Calu3 (cell line): ENCODE measurements at places on chromosomes 12 and 14. TPM values are rescaled to one million over a fixed set of nuclear protein-coding genes. Genes with fewer than 3 reads are reported as not detected.

DNA sequence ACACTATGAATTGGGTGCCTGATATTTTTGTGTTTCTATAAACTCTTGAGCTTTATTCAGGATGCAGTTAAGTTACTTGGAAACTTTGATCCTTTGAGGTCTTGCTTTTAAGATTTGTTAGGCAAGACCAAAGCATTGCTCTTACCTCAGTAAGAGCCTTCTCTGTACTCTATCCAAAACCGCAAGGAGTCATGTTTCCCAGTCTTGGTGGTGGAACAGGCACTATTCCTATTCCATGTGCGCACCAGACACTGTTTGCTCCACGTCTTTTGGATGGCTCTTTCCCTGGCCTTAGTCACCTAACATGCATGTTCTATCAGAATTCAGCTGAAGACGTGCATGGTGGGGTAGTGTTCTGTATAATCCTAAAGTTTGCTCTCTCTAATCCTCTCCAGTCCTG lies 23.5 kb downstream of the CSRP2 start:
- no peak for DNase-seq

GRCh38 chr14:68020999-68021663 lies 201.6 kb downstream of the RAD51B start:
- no peak for DNase-seq

- DNase-seq: no peak
These were observed 66.6 kb downstream of the LLPH start for GRCh38 chr12:66063916-66064315.

GRCh38 chr12:53065975-53066931 lies 12.9 kb downstream of the SPRYD3 start:
- DNase-seq: peak; percentile 75

GRCh38 chr12:53980104-53980801 lies 4.7 kb upstream of the HOXC10 start:
- DNase-seq: no peak

- no peak for DNase-seq
These were observed 161.8 kb downstream of the KIF26A start for GRCh38 chr14:104299993-104300761.

DNA sequence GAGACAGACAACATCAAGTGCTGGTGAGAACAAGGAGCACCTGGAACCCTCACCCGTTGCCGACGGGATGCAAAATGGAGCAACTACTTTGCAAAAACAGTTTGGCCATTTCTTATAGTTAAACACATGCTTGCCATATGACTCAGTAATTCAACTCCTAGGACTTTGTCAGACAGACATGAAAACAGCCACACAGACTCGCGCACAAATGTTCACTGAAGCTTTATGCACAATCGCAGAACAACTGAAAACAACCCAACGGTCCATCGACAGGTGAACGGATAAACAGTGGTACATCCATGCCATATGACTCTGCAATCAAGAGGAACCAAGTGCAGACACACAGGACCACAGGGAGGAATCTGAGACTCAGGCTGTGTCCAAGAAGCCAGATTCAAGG lies 30.8 kb downstream of the NCOR2 start:
- no peak for DNase-seq

DNA sequence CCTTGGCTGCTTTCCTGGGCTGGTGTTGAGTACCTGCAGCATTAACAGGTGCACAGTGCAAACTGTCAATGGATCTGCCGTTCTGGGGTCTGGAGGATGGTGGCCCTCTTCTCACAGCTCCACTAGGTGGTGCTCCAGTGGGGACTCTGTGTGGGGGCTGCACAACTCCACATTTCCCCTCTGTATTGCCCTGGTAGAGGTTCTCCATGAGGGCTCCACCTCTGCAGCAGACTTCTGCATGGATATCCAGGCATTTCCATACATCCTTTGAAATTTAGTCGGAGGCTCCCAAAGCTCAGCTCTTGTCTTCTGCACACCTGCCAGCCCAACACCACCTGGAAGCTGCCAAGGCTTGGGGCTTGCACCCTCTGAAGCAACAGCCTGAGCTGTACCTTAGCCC lies 198.6 kb downstream of the GXYLT1 start:
- DNase-seq: no peak

DNA sequence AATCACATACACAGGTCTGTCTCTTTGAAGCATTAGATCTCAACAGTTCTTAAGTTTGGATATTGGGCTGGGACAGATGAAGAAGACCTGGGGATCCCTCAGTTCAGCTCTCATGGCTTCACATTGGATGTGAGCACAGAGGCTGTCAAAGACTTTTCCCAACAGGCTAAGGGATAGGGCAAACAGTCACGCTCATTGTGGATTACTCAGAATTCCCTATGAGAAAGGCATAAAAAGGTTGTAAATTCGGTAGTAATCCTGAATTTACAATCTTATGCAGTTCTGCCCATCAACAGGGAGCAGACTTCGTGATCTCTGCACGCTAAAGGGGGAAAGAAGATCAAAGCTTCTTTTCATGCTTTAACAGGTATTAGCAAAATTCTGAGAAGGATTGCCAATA lies 448.4 kb downstream of the DAD1 start:
- DNase-seq: no peak

GRCh38 chr14:60815371-60815770 lies 80.8 kb downstream of the MNAT1 start:
- DNase-seq: peak; percentile 24

GRCh38 chr12:5624486-5625272 lies 192.8 kb downstream of the NTF3 start:
- DNase-seq: no peak

- DNase-seq: no peak
These were observed 30.4 kb upstream of the SUPT16H start for GRCh38 chr14:21414137-21414631.

The MMP17 gene
- 0.61 and 1.4 TPM in 2 replicates for total RNA-seq

The NAV3 gene
- total RNA-seq: 2.0 and 4.1 TPM in 2 replicates

The GDF3 gene
- not detected in 2 replicates for total RNA-seq

The NEUROD4 gene
- not detected in 2 replicates for total RNA-seq

The JDP2 gene
- 18.8 and 24.1 TPM in 2 replicates for total RNA-seq
